Astrocyte (in vitro differentiated cells and primary cell): ENCODE measurements at places on chromosomes 5 and 9.

GRCh38 chr9:6307551-6308096 is 20.6 kb upstream of the TPD52L3 start:
- no peak for DNase-seq

DNA sequence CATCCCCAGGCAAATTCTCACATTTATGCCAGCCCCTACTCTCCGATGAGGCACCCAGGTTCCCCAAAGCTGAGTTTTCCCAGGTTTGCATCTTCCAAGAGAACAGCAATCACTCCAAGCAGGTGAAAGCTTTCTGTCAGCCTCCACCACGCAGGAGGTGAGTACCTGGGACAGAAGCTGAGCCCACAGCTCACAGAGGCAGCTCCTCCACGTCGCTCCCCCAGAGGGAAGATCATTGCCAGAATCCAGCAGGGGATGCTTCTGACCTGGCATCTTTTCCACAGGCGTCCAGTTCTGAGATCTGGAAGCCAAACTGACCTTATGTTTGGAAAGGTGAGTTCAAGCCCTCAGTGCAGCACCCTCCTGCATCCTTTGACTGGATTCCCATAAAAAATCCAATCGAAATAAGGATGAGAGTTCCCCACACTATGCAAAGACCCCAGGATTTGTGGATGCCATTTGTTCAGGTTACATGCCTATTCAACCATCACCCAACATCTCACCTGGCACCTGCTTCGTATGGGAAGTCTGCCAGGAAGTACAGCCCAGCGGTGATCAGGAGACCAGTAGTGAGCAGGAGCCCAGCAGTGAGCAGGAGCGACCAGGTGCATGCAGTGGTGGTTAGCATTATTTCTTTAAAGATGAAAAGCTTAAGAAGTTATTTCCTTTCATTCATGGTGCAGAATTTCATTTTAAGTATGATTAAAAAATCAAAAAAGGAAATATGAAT is 47.4 kb upstream of the OLFM1 start:
- DNase-seq, result no peak

DNA sequence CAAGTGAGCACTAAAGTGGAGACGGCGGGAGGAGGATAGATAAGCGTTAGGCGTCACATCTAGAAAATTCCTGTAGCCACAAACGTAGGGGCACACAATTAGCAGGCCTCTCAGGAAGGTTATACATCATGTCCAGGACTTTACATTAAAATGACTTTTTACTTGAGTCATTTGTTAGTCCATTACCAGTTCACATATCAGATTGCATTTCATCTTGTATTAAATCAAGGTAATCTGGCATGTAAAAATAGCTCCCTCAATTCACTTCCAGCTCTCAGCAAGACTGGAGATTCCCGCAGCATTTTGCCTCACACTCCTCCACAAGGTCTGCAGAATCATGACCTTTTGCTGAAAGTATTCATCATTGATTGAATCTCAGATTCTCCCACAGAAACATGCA is 118.8 kb downstream of the PRDM6 start:
- no peak for DNase-seq

DNA sequence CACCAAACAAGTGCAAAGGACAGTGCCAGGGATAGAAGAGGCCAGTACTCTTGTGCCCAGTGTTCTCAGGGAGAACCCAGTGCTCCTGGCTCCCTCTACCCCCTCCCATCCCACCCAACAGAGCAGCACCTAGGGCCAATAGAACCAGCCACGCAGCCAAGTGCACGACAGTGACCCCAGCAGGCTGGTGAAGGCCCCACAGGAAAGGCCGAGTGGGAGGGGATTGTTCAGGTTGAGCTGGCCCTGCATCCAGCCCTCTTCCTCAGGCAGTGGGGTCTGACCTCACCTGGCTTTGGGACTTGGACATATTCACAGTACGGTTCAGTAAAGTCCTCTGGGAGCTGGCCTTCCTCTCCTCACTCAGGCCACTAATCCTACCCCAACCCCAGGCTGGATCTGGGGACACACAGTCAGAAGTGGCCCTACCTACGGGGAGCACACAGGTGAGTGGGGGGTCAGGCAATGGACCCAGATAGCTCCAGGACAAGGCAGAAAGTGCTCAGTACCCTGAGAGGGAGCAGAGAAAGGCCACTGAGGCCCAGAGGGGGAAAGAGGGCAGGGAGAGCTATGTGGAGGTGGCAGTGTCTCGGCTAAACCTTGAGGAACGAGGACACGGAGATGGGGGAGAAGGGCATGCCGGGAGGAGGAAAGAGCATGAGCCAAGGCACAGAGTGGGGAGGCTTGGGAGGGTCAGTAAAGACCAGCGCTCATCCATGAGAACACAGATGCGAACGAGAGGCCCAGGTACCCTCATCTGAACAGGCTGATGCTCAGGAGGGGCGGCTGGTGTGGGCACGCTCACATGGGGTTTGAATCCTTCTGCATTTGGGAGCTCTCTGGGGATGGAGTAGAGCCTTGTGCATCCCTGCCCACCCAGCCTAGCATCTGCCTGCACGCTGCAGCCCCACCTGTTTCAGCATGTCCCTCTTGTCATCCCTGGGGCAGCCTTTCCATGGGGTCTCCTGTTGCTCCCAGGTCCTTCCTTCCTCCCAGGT is 25.6 kb downstream of the POLR1E start:
- no peak for DNase-seq

- no peak for DNase-seq
These were observed 88.7 kb upstream of the LRRTM2 start for GRCh38 chr5:138963763-138964371.

GRCh38 chr9:85897848-85898247 is 43.1 kb upstream of the NAA35 start:
- no peak for DNase-seq

- DNase-seq, result peak; percentile 2
These were observed 442.9 kb upstream of the SGCD start for GRCh38 chr5:155884041-155884440.
